ENCODE measurements at places on chromosomes 1 and 21. TPM values are rescaled to one million over a fixed set of nuclear protein-coding genes. Genes with fewer than 3 reads are reported as not detected.
A peak's percentile ranks its signal among the peaks of the same experiment; 100 is the strongest.

SDF4 gene
- total RNA-seq, result 128 TPM

LRRN2 gene
- not detected for total RNA-seq

NPPA gene
- total RNA-seq, result not detected

ACTN2 gene
- not detected for total RNA-seq

CATSPERE gene
- total RNA-seq, result 0.49 TPM

DNA sequence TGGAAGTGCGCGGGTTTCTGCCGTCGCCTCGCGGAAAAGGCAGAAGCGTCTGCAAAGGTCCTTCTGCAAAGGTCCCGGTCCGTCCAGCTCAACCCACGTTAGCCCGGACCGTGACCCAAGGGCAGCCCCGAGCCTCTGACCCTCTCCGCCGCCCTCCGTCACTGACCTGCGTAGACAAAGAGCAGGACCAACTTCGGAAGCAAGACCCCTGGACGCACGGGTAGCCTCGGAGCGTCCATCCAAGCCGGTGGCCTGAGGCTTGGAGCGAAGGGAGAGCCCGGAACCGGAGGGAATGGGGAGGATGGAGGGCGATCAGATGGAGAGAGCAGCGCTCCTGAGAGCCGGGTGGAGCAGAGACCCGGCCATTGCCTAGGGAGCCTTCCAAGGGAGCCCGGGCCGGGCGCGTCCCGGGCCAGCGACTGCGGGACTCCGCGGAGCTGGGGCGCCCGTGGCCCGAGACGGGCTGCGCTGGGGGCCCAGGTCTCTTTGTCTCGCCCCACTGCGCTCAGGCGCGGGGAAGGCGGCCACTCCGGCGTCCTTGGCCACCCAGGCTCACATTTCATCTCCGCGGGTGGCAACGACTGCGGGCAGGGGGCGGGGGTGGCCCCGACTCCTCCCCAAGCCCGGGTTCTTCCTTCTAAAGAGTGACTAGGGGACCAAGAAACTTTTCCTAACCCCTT lies at the start of gene CYYR1:
Gene CYYR1, minus strand, starts transcription at position 585 of the 680 bp plus-strand sequence. Its CDS starts 346 bp downstream, at position 239.
- no peak for DNase-seq
- no peaks in the 10 kb centered on the region for H3K36me3 ChIP-seq
- H3K27me3 ChIP-seq, result no peaks in the 10 kb centered on the region
- H3K4me1 ChIP-seq, result no peaks in the 10 kb centered on the region
- no peak within 1 kb of the TSS for H3K4me3 ChIP-seq

DNA sequence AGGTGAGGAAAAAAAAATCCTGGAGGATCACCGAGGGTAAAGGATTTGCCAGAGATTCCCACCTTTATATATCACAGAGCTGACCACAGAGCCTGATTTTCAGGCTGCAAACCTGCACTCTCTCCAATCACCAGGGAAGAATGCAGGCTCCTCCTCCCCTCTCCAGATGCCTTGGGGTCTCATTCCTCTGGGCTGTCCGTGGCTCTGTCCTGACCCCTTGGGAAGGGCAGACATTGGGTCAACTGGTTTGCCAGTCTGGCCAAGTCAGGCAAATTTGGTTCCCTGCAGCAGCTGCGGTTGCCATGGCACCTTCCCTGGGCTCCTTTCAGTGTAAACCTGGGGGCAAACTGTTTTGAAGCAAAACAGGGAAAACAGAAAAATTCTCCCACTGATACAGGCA lies 11.6 kb upstream of the OPRD1 start:
- no peak for DNase-seq
- H3K27me3 ChIP-seq, result peaks cover 64% of the 10 kb centered on the region
- H3K4me1 ChIP-seq, result no peaks in the 10 kb centered on the region
- H3K36me3 ChIP-seq, result no peaks in the 10 kb centered on the region
- H3K27ac ChIP-seq, result no peak overlapping the region
- H3K4me3 ChIP-seq, result no peak overlapping the region

DNA sequence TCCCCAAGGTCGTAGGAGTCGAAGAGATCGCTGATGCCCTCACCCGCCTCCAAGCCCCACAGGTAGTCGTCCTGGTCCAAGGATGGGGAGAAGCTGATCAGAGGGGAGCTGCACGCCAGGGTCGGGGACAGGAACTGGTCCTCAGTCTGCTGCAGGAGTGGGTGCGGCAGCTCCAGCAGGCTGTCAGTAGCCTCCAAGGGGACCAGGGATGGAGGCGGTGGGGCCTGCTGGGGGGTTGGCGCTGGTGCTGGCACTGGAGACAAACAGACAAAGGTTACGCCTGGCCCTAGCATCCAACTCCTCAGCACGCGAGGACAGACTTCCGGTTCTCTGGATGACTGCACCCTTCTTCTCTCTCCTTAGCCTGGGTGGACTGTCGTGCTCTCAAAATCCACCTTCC lies 21.1 kb downstream of the E2F2 start:
- H3K4me1 ChIP-seq, result no peaks in the 10 kb centered on the region
- H3K27ac ChIP-seq, result no peak overlapping the region
- H3K4me3 ChIP-seq, result no peak overlapping the region
- no peaks in the 10 kb centered on the region for H3K27me3 ChIP-seq
- H3K36me3 ChIP-seq, result peaks cover 7% of the 10 kb centered on the region

GRCh38 chr1:2375923-2376260 lies 15.5 kb downstream of the MORN1 start:
- no peaks in the 10 kb centered on the region for H3K4me1 ChIP-seq
- H3K27ac ChIP-seq, result no peak overlapping the region
- no peak for DNase-seq
- H3K4me3 ChIP-seq, result no peak overlapping the region
- H3K36me3 ChIP-seq, result peaks cover 15% of the 10 kb centered on the region

- no peak overlapping the region for H3K27ac ChIP-seq
- H3K4me3 ChIP-seq, result no peak overlapping the region
- H3K36me3 ChIP-seq, result no peaks in the 10 kb centered on the region
- DNase-seq, result no peak
- H3K4me1 ChIP-seq, result peaks cover 31% of the 10 kb centered on the region
Observed at GRCh38 chr1:58870298-58870676, 86.4 kb upstream of the JUN start.

DNA sequence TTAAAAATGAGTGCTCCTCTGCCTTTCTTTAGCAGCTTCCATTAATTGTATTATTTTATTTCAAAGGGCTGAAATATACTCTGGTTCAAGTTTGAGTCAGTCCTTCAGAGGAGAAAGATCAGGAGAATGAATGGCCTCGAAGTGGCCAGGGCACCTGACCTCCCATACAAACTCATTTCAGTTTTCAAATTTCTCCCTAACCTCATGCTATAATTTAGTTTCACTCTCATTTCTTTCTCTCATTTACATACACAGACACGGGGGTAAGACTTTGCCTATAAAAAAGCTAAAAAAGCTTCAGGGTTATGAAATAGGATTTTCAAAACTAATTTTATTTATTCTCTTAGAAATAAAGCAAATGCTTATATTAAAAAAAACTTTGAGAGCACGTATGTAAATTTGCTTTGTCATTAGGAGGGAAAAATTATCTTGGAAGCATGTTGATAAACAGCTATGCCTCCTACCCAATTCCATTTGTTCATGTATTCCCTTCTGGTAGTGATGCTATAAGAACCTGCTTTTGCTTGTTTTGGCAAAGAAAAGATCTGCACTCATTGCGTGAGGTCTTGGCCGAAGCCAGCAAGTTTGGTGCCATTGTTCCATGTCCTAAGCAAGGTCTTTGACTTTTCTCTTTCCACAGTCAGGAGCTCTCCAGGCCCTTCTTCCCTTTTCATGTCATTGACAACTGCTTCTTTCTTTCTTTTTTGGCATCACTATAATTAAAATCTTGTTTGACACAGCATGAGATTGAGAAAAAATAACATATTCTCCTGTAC lies 80.4 kb upstream of the LRRC53 start:
- no peak for DNase-seq
- H3K27me3 ChIP-seq, result no peaks in the 10 kb centered on the region
- no peak overlapping the region for H3K4me3 ChIP-seq
- no peaks in the 10 kb centered on the region for H3K36me3 ChIP-seq
- no peaks in the 10 kb centered on the region for H3K4me1 ChIP-seq

DNA sequence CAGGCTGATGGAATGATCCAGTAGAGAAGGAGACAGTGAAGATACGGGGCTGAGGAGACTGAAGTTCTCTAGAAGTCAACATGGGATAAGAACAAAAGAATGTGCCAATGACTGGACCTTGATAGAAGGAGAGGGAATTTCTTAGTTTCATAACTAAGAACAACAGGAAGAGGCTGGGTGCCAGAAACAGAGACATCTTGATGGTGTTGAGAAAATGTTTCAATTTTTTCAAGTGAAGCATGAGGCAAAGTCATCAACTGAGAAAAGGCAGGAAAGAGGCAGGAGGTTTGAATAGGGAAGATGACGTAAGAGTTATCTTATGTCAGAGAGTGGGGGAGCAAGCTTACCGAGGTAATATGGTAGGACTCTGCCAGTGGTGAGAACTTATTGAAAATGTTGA lies 80.1 kb downstream of the SPAG17 start:
- no peaks in the 10 kb centered on the region for H3K4me1 ChIP-seq
- H3K27ac ChIP-seq, result no peak overlapping the region
- H3K27me3 ChIP-seq, result no peaks in the 10 kb centered on the region
- DNase-seq, result no peak

- DNase-seq, result no peak
- H3K4me3 ChIP-seq, result no peak overlapping the region
- H3K27me3 ChIP-seq, result peaks cover 59% of the 10 kb centered on the region
- peaks cover 7% of the 10 kb centered on the region for H3K4me1 ChIP-seq
- H3K36me3 ChIP-seq, result no peaks in the 10 kb centered on the region
- no peak overlapping the region for H3K27ac ChIP-seq
Observed at GRCh38 chr21:42118901-42119300, 47.8 kb downstream of the UMODL1 start.

DNA sequence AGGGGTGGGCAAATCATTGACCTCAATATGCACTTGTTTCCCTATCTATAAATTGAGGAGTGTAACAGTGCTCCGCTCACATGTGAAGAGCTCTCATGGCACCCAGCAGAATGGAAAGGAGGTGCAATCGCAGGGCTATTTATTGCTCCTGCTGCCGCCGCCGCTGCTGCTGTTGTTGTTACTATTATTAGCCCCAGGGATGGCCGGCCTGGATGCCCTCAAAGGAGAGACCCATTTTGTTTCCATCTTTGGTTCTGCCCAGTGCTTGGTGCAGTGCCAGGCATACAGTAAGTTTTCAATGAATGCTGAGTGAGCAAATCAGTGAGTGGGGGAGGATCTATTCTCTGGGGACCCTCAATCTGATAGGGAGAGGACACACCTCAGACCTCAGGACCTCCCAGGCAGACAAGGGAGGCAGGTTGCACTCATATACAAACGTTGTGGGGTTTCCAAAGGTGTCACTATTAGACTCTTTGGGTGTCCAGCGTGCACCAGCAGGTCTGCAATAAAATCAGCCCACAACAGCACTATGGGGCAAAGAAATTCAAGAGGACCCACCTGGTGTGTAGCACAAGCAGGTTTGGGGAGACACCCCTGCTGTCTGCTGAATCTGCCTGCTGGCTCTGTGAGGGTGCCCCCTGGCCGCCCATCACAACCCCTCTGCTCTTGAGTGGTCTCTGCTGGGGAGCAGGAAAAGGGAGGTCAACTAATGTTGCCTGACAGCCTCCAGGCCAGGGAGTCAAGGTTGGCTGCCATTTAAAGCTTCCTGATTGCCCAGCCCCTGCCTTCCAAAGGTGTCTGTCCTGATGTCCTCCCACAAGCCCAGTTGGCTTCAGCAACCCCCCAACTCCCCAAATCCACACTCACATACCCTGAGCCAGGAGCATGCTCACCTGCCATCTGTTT lies 136.3 kb downstream of the ACTL8 start:
- peaks cover 100% of the 10 kb centered on the region for H3K27me3 ChIP-seq
- no peaks in the 10 kb centered on the region for H3K36me3 ChIP-seq
- no peaks in the 10 kb centered on the region for H3K4me1 ChIP-seq
- no peak overlapping the region for H3K27ac ChIP-seq
- H3K4me3 ChIP-seq, result no peak overlapping the region

DNA sequence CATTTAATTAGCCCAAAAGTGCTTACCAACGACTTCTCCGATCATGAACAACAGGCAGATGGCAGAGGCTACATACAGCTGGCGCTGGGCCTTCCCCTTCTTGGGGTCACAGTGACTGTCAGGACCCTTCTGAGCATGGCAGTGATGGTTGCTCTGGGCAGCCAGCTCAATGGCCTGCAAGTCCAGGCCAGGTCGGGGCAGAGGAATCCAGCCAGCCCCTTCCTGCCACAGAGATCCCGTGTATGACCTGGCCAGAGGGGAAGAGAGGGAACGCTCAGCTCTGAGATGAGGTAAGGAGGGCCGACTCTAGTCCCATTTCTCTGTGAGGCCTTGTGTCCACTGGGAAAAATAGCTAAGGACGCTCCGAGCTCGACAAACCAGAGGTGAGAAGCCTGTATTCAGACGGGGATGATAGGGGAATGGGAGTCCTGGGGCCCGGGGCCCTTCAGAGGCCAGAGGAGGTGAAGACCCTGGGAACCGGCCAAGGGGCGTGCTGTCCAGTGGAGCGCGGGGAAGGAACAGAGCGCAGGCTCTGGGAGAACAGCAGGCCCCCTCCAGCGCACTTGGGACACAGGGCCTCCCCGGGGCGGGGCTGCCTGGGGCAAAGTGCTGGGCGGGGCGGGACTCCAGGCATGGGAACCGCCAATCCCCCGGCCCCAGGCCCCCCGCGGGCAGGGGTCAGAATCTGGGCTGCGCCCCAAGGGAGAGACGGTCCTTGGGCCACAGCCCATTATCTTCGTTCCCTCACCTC lies 772 bp downstream of the SLC30A2 start:
- peak overlapping the region; percentile 54 for H3K4me3 ChIP-seq
- no peak for DNase-seq
- H3K27ac ChIP-seq, result no peak overlapping the region
- H3K36me3 ChIP-seq, result no peaks in the 10 kb centered on the region
- peaks cover 43% of the 10 kb centered on the region for H3K27me3 ChIP-seq
- H3K4me1 ChIP-seq, result no peaks in the 10 kb centered on the region

DNA sequence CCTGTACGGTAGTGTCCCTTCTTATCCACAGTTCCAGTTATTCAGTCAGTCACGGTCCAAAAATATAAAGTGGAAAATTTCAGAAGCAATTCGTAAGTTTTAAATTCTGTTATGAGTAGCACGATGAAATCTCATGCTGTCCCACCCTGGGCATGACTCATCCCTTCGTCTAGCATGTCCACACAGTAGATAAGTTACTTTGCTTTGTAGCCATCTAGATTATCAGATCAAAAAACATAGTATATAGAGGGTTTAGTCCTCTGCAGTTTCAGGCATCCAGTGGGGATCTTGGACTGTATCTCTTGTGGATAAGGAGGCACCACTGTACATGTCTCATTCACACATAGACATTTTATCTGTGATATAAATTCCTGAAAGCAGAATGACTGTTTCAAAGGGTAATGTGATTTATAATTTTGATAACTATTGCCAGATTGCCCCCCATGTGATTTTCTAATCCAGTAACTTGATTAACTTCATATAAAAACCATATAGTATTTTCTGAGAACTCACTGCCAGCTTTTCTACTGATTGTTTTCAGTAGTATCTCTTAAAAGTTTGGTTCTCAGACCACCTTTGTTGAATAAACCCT lies 143.3 kb downstream of the DYRK1A start:
- H3K36me3 ChIP-seq, result peaks cover 23% of the 10 kb centered on the region
- H3K27ac ChIP-seq, result no peak overlapping the region
- no peak overlapping the region for H3K4me3 ChIP-seq
